ENCODE measurements at places on chromosomes 3 and 15.

DNA sequence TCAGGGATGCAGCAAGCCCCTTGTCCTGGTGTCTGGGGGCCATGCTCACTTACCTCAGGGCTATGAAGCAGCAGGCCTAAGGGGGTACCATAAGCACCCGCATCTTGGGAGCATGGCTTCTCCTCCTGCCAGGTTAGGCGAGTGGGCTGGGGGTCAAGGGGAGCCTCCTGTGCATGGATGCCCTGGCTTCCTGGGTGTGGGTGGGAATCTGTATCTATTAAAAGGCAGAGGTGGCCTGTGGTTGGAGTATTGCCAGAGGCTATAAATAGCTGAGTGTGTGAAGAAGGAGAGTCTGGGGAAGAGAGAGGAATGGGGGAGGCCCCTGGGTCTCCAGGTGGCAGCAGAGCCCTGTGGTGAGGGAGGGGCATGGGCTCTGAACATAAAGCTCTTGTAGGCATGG, 19.5 kb downstream of the ACVR2B start:
- DNase-seq = no peak

DNA sequence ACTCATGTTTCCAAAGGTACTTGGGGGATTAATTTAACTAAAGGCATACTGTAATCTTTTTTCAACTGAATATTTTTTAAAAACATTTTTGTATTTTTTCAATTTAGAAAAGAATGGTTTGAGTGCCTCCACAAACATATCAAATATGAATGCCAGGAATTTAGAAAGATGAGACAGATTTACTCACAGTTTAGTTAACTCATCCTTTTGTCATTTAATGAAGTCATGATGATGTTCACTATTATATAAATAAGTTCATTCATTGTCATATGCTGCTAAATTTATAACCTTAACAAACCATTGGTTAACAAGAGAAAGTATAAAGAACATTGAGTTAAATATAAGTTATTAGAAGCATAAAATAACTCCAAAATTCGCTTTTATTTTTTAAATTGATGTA, 50.0 kb downstream of the FGF7 start:
- no peak for DNase-seq

DNA sequence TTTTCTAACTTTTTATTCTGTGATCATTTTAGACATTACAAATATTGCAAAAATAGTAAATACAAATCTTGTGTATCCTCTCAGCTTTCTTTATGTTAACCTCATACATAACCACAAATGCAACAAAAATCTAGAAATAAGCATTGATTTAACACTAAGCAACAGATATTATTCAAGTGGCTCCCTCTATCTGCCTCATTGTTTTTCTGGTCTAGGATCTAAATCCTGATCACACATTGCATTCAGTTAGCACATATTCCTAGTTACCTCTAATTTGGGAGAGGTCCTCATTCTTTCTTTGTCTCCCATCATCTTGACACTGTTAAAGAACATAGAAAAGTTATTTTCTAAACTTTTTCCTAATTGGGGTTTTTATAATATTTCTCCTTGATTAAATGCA, 1126.0 kb downstream of the ROBO2 start:
- DNase-seq = no peak

DNA sequence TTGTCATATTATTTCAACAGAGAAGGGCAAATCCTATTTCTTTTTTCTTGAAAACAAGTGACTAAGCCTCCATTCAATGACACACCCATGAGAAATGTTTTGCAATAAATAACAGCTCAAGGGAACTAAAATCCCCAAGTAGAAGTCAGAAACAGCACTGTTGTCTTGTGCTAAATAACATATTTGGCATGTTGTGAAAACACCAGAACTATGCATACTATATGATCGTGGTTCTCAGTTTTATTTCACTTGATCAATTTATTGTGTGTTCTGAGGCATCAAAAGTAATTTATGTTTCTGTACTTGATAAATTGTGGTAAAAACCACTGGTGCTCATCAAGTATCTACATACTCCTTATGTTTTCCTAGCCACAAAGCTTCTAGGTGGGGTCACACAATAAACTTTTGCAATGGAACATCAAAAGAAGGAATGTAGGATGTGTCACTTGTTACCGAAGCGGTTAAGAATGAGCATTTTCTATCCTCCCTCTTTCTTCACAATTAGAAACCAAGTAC, 691.7 kb upstream of the CBLB start:
- peak; percentile 57 for DNase-seq

GRCh38 chr15:49059491-49059890, 13.2 kb upstream of the SECISBP2L start:
- no peak for DNase-seq

GRCh38 chr3:100067589-100067988, 46.7 kb downstream of the FILIP1L start:
- DNase-seq = no peak

- no peak for DNase-seq
These were observed 349.4 kb upstream of the DCBLD2 start for GRCh38 chr3:99250821-99251355.
